ENCODE measurements at places on chromosomes 2 and 18.

GRCh38 chr18:49584394-49584793, 22.5 kb downstream of the LIPG start:
- no peak for DNase-seq

DNA sequence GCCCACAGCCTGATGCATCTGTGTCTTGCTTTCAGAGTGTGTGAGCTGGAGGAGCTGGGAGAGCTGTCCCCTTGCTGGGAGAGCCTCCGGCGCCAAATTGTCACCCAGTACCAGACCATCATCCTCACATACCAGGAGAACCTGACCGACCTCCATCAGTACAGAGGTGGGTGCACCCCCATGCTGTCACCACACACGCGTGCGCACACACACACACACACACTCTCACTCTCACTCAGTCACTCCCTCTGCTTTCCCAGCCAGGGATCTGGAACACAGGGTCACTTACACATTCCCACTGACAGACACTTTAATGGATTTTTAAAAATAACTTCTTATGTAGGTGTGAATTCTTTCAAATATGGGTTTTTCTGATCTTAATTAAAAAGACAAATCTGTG, 64.5 kb downstream of the COA5 start:
- no peak for DNase-seq

DNA sequence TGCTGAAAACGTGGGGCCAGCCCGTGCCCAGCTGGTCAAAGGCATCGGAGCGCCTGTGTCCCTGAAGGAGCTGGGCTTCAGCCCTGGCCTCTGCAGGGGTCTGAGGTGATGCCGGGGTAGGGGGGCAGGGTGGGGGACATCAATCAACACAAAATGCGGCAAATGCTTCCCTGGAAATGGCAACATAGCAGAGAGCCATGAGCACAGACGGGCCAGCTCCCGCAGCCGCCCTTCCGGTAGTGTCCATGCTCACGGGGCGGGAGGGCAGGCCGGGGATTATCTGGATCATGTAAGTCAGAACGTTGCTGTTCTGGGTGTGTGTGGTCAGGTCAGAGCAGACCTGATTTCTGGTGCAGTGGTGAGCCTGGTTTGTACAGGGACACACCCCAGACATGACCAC, 56.5 kb upstream of the TWIST2 start:
- DNase-seq = no peak

DNA sequence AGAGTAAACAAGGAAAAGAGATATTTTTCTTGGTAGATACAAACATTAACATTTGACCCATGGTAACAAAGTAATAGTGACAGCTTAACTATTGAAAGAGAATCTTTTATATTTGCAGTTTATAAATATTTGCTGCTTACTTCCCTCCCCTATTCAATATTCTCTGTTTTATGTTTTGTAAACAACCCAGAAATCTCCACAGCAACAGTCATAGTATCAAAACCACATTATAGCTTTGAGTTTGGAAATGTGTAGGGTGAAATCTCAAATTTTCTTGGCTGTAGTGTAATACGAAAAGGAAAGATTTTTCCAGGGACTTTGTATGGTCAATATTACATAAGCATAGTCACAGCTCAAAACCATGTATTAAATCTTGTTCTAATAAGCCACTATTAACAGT, 511.2 kb downstream of the METTL4 start:
- DNase-seq = no peak

GRCh38 chr2:19649785-19650380, 251.9 kb downstream of the TTC32 start:
- no peak for DNase-seq

- no peak for DNase-seq
Measured at GRCh38 chr2:53407363-53408080, 360.1 kb upstream of the CHAC2 start.

GRCh38 chr2:177064422-177064821, 148.2 kb upstream of the HNRNPA3 start:
- DNase-seq = no peak

- no peak for DNase-seq
Measured at GRCh38 chr2:68776124-68776523, 41.5 kb downstream of the ARHGAP25 start.

DNA sequence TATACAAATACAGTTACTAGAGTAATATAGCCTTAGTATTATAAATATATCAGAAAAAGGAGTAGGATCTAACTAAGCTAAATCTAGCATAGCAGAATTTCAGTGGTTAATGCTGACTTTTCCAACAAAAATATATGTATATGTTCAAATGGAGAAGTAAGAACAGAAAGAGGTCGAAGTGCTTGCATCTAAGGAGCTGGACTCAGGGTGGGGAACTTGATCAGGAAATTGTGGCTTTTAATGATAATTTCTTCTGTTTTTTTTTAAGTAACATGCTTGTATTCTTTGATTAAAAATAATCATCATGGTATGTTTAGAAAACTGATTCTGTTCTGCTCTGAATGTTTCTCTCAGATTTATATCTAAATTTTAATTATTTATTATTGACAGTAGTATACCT, 327.1 kb downstream of the GALNT13 start:
- no peak for DNase-seq

- DNase-seq = no peak
Measured at GRCh38 chr2:72834596-72834995, 8.8 kb upstream of the EXOC6B start.

DNA sequence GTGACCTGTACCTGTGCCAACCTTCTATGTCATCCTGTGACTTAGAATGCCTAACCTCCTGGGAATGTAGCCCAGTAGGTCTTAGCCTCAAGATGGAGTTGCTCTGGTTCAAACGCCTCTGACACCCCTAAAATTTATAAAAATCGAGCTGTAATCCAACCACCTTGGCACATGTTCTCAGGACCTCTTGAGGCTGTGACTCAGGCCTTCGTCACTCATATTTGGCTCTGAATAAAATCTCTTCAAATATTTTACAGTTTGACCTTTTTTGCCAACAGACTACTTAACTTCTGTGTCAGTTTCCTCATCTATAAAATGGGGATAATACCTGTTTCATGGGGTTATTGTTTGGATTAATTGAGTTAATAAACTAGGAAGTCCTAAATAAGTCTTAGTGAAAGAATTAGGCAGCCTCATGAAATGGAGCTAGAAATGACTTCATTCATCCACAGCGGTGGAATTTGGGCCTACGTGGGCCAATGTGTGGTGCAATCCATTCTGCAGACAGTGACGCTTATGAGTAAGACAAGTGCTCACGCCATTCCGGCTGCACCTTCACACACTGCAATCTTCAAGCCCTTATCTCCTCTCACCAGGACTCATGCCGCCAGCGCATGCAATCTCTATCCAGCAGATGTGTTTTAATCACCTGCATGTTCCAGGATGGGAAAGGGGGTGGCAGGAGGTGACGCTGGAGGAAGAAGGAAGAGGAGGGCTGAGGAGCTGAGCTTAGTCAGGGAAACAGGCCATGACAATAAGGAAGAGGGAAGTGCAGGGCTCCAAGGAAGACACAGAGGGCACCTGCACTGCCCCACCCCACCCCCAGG, 2.0 kb upstream of the UBE2F start:
- no peak for DNase-seq

- DNase-seq = no peak
Measured at GRCh38 chr2:142938240-142938639, 60.8 kb downstream of the KYNU start.

DNA sequence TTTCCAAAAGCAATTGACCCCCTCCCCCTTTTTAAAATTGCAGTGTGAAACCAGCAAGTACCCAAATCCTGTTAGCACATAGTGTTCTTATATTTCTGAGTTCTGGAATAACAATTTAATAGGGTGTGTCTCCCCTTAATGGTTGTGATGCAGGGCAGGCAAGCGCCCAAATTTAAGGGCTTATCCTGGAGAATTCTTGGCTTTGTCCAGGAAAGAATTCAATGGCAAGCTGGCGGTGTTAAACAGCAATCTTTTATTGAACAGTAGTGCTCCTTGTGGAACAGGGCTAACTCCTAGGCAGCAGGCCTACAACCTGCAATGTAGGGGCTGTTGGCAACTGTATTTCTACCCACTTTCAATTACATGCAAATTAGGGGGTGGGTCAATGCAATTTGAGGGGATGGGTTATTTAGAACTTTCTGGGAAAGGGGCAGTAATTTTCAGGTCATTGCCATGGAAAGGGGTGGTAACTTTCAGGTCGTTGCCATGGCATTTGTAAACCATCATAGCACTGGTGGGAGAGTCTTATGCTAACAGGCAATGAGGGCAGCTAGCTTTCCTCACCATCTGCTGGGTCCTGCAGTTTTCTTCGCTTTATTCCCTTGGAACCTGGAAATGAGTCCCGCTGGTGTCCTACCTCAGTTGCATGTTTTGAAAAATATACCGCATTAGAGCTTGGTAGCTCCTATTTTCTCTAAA, 149.0 kb upstream of the KCTD1 start:
- no peak for DNase-seq

GRCh38 chr2:1848599-1848995, 104.3 kb upstream of the PXDN start:
- no peak for DNase-seq

GRCh38 chr2:161722547-161723503, 98.6 kb downstream of the SLC4A10 start:
- no peak for DNase-seq
